ENCODE measurements at places on chromosomes 1 and 21. TPM values are rescaled to one million over a fixed set of nuclear protein-coding genes. Genes with fewer than 3 reads are reported as not detected.

ERICH3 gene
- not detected for total RNA-seq

ACKR1 gene
- total RNA-seq: 0.58 TPM

EFNA3 gene
- total RNA-seq: 7.1 TPM

HPDL gene
- total RNA-seq: not detected

TP73 gene
- 1.6 TPM for total RNA-seq

VAV3 gene
- not detected for total RNA-seq

EPHB2 gene
- not detected for total RNA-seq

SAMD13 gene
- total RNA-seq: 0.56 TPM

DNASE2B gene
- not detected for total RNA-seq

GRIK3 gene
- total RNA-seq: not detected

DNA sequence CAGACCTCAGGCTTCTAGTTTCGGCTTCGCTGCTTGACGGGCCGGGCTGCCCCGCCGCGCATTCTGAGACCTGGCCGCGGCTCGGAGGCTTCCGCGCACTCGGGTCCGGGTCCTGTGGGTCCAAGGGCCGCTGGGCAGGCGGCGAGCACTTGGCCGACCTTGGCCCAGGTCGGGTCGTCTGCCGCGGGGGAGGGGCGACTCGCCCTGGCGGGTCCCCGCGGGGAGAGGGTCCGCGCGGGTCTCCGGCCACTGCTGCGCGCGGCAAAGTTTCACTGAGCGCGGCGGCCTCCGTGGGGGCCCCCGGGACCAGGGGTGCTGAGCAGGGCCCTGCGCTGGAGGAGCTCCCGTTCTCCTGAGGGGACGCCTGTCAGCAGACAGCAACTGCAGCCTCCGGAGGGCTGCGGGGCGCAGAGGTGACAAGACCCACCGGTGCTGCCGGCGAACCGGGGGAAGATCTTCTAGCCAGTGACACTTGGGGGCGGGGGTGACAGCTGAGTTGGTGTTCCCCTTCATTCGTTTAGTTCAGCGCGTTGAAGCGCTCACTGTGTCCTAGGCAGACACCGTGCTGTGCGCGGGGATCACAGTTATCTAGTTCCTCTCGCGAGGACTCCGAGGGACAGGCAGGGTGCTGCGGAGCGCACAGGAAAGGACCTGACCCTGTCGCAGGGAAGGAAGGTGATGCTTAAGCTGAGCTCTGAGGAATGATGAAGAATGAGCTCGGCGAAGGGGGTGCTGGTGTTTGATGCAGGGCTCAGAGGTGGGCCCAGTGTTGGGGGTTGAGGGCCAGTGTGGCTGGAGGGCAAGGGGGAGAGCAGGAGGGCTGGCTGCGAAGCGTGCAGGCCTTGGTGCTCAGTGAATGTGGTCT, 725 bp downstream of the MTFR1L start:
- DNase-seq: peak; percentile 89

DNA sequence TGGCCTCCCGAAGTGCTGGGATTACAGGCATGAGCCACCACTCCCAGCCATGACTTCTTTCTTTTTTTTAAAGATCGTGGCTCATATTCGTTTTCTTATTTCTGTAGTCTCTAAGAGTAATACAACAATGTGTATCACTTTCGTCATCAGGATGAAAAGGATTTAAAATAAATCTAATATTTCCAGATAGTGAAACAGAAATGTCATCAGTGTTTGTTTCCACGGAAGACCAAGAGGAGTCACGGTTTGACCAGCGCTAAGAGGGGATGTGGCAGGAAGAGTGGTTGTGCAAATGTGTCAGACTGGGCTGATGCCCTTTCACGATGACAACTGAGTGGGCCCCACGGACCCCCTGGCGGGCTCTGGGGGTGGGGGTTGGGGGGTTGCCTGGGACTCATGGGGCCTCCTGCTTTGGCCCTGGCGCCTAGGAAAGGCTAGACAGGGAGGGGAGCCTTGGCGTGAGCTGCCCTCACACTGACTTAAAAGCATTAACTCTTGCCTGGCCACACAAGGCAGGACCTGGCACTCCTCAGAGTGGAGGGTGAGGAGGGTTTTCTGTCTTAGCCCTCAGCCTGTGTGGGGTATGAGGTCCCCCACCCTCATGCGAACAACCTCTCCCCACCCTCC, 8.4 kb downstream of the SOX13 start:
- DNase-seq: no peak

DNA sequence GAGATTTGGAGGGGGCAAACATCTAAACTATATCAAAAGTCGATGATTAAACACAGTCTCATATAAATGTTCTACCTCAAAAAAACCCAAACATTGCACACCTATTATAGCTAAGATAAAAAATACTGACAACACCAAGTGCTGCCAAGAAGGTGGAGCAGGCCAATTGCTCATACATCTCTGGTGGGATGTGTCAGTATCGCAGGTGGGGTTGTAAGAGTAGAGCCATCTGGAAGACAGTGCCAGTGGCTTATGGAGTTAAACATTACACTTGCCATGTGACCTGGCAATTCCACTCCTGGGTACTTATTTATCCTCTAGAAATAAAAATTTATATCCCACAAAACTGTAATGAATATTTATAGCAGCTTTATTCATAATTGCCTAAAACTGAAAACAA, 213.4 kb downstream of the DISC1 start:
- DNase-seq: no peak

- no peak for DNase-seq
Observed at GRCh38 chr1:215911406-215911968, 344.4 kb downstream of the KCTD3 start.

GRCh38 chr1:63902844-63903589, 129.2 kb downstream of the ROR1 start:
- no peak for DNase-seq

DNA sequence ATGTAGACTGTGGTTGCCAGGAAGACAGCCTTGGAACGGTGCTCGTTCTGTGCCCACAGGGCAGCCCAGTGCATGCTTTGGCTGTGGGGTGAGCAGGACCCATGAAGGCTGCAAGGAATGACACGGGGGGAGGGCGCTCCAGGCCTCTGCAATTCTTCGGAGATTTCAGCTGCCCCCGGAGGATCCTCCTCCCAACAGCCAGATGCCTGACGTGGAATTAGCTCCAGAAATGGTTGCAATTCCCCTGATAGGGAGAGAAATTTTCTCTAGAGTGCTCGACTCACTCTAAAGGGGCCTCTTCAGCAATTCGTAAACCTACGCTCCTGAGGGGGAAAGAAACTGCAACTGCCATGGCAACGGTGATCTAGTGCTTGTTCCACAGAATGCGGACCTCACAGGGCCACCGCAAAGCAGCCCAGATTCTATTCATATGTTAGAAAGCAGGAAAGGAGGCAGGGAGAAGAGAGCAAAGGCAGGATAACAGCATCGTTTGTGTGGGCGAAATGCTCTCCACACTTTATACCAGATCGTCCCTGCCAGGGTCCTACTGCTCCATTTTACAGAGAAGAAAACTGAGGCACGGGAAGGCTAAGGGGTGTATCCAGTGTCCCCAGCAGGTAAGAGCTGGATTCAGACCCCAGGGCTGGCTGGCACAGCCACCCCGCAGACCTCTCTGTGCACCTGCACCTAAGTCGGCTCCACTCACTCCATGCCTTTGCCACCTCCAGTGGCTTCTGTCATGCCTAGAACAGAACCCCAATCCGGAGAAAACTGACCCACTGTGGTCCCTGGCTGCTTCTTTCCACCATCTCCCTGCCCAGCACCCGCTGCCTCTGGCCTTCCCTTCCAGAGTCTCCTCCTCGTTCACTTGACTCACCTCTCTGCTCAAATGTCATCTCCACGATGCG, 11.9 kb upstream of the PDE9A start:
- DNase-seq: no peak

DNA sequence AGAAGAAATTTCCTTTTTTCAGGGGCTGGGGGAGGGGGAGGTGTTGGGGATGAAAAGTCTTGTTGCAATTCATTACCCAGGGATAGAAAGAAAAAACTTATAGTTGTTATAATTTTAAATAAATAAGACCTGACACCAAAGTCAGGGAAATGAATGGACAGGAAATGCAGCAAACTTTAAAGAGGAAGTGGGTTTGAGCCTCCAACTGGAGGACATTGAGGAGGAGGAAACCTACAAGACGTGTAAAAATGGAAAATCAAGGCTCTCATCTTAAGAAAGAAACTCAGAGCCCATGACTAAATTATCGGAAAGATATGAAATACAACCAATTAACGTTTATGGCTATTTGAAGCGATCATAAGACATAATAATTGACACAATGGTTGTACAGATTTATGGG, 54.4 kb downstream of the NIBAN1 start:
- no peak for DNase-seq

- no peak for DNase-seq
Observed at GRCh38 chr1:189678779-189679178, 798.9 kb downstream of the BRINP3 start.

GRCh38 chr1:241654019-241654418, 1.9 kb downstream of the WDR64 start:
- no peak for DNase-seq

GRCh38 chr1:57727121-57727520, 303.3 kb upstream of the DAB1 start:
- DNase-seq: no peak

DNA sequence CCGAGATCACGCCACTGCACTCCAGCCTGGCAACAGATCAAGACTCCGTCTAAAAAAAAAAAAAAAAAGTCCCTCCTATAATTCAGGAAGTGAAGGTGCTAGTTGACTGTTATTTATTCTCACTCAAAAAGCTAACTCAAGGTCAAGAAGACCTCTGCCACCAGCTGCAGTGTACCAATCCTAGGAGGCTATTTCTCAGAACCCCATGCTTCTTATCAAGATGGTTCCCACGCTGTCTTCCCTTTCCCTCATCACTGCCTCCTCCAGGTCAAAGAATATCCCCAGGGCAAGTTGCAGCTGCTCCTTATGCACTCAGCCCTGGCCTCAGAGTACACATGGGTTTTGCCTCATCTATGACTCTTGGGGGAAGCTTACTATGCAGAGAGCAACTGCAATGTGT, 53.6 kb downstream of the RERE start:
- DNase-seq: peak; percentile 81

DNA sequence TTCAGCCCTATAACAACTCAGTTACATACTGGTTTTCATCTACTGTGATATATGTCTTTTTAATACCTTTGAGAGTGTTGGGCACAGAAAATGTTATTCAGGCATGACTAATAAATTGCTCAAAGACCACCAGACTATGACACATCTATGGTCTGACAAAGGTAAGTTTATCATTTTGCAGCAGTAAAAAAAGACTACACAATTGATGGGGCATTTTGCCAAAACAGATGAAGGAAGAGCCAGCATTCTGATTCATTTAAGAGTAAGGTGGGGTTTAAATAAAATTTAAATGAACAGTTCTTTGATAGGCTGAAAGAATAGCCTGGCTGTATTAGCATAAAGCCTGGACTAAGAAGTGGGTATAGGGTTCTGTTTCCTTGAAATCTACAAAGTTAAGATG, 8.8 kb upstream of the RNPC3 start:
- no peak for DNase-seq

DNA sequence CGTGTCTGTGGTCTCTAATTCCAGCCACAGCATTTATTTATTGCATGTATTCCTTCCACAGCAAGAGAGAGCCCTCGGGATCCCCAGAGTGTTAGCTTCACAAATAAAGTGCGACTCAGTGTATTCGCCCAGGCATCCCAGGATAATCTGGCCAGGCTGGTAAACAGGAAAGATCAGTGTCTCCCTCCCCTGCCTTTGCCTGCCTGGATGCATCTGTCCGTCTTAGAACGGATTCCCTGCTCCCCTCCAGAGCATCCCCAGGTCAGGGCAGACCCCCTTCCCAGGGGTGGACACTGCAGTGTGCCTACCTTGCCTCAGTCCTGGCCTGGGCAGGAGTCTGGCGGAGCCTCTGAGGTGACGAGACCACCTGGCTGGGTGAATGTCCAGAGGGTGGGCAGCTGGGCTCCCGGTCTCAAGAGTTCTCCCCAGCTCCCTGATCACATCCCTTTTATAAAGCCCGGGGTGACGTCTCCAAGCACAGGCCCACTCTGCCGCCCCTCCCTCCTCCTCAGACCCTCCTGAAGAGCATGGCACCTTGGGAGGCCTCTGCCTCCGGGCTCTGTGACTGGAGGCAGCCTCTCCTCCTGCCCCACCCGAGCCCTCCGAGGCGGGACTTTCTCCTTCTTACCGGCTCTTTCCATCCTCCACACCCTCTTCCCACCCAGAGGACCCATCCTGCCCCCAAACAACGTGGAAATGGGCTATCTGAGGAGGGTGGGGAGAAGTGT, at the start of gene KISS1:
Gene KISS1, minus strand, starts transcription at position 424 of the 728 bp plus-strand sequence. CDS start 3,615 bp downstream, outside the sequence.
- no peak for DNase-seq
